Cardiac septum (tissue), 1 donor: ENCODE measurements at places on chromosomes 1 and 21. TPM values are rescaled to one million over a fixed set of nuclear protein-coding genes. Genes with fewer than 3 reads are reported as not detected.

The LRRC38 gene
- total RNA-seq, result 0.73 TPM

The DISP3 gene
- total RNA-seq, result 0.05 TPM

The LAPTM5 gene
- 14.2 TPM for total RNA-seq

The DLGAP3 gene
- 0.11 TPM for total RNA-seq
